ENCODE measurements at places on chromosomes 2 and 18. TPM values are rescaled to one million over a fixed set of nuclear protein-coding genes. Genes with fewer than 3 reads are reported as not detected.

The CFC1 gene
- not detected for total RNA-seq

The BAZ2B gene
- total RNA-seq = 27.6 TPM

The CTNNA2 gene
- not detected for total RNA-seq

The CHRND gene
- not detected for total RNA-seq

The NTSR2 gene
- total RNA-seq = not detected

The SLC4A3 gene
- total RNA-seq = 2.9 TPM

The UCN gene
- 0.59 TPM for total RNA-seq
